ENCODE measurements at places on chromosomes 1 and 21.
A peak's percentile ranks its signal among the peaks of the same experiment; 100 is the strongest.

- no peak for DNase-seq
Measured at GRCh38 chr1:232145768-232146167, 484.2 kb downstream of the SIPA1L2 start.

- DNase-seq: peak; percentile 93
Measured at GRCh38 chr1:230863449-230863848, 4.9 kb downstream of the C1orf198 start.

- no peak for DNase-seq
Measured at GRCh38 chr21:42214081-42214750, 4.7 kb upstream of the ABCG1 start.

DNA sequence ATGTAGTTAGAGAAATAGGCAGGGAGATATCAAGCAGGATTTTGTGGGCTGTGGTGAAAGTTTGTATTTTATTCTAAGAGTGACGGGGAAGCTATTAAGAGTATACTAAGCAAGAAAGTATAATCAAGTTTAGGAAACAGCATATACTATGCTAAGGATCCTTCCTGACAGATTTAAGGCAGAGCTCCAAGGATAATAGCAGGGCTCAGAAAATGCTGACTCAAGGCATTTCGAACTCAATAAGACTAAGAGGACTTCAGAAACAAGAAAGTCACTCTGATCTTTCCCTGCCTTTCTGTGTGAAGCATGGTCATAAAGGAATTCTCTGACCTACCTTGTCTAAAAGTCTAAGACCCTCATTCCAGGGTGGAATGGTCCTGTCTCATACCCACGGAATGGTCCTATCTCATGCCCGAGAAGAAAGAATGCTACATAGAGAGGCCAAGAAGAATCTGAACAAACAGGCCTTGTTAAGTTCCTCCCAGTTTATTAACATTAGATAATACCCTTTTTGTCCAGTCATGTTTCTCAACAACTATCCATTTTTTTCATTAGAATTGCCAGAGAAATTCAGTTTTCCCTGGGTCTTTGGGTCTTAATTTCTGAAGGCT, 59.1 kb downstream of the HFM1 start:
- DNase-seq: no peak

GRCh38 chr21:17554679-17555465, 42.0 kb downstream of the CXADR start:
- DNase-seq: no peak

- no peak for DNase-seq
Measured at GRCh38 chr21:37551331-37551992, 184.9 kb downstream of the DYRK1A start.

DNA sequence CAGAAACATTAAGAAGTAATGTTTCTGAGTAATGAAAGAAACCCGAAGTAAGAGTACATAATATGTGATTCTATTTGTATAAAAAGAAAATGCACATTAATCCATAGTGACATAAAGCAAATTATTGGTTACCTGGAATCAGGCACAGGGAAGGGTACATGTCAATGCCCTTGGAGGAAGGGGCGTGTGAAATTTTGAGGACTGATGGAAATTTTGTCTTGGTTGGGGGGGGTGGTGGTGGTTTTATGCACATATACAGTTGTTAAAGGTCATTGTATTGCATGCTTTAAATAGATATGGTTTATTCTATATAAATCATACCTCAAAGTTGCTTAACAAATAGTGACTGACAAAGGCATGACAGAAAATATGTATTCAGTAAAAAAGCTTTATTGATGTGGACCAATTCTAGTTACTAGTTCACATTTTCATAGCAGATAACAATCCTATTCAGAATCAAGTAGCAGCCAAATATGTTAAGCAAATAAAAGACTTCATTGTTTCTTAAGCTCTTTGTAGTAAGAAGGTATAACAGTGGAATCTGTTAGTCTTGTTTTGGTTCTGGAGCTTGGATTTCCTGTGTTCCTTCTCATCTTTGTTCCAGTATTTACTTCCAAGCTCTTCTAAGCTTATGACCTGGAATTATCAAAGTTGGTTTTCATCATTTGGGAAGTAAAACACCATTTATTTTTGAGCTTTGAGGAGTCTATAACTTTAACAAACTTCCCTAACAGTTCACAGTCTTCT, 15.1 kb downstream of the BACH1 start:
- no peak for DNase-seq

DNA sequence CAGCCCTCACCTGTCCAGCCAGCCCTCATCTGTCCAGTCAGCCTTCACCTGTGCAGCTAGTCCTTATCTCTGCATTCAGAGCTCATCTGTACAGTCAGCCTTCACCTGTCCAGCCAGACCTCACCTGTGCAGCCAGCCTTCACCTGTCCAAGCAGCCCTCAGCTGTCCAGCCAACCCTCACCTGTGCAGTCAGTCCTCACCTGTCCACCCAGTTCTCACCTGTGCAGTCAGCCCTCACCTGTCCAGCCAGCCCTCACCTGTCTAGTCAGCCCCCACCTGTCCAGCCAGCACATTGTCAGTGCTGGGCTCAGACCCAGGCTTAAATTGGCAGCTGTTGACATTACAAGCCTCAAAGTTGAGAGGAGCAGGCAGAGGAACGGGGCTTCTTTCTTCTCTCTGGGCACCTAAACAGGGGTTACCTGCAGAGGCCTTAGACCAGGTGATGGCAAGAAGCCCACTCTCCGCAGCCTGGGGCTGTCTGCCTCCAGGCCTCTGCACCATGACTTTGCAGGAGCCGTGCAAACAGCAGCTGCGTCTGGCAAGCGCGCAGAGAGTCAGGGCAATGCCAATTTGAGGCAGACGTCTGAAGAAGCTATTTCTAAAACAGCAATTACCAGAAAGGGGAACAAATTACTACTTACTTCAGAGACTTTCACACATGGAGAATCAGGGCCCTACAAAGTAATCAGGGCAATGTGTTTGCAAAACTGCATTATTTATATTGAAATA, 506.1 kb downstream of the NPHP4 start:
- peak; percentile 30 for DNase-seq

DNA sequence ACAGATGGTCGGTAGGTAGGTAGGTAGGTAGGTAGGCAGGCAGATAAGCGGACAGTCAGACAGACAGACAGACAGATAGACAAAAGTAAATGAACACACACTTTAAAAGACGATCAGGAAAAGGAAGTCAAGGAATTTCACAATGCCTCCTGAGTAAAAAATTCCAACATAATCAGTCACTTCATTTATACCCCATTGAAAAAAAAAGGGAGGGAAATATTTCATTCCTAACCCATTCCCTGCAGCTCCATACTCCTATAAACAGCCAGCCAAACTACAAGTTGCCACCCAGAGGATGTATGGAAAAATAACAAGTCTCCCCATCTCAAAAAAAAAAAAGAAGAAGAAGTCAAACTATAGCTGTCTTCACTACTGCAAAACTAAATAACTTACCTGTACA, 43.4 kb downstream of the ZZZ3 start:
- DNase-seq: no peak

DNA sequence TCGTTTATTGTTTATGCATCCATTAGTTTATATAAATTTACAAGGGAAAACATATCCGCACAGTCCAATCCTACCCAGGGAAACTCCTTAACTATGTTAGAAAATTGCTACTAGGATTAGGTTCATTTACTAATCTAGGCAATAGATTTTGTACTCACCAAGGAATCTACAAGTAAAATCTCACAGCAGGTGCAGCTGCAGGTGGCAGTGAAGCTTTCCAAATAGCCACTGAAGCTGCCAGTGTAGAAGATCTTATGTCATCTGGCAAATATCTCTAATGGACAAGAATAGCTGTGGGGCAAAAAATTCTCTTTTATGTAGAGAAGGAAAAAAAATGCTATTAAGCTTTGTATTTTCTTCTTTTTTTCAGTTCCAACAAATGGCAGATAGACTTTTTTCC, 963.4 kb upstream of the ADGRL4 start:
- DNase-seq: no peak

GRCh38 chr1:151579436-151580225, 32.2 kb upstream of the SNX27 start:
- no peak for DNase-seq

DNA sequence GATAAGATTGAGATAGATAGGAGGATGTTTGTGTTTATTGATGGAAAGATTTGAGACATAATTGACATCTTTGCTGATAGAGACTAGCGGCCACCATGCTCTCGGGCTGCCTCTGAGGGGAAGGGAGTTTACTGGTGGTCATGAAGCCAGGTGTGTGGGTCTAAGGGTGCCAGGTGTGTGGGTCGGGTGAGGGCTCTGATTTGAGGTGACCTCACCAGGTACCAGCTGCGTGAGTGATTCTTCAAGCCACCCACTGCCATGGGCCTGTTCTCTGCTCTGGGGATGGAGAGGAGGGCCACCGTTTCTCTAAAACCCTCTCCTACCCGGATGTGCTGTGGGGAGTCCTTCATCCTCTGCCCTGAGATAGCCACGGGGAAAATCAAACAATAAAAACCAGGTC, 3.2 kb downstream of the UBASH3A start:
- DNase-seq: no peak

DNA sequence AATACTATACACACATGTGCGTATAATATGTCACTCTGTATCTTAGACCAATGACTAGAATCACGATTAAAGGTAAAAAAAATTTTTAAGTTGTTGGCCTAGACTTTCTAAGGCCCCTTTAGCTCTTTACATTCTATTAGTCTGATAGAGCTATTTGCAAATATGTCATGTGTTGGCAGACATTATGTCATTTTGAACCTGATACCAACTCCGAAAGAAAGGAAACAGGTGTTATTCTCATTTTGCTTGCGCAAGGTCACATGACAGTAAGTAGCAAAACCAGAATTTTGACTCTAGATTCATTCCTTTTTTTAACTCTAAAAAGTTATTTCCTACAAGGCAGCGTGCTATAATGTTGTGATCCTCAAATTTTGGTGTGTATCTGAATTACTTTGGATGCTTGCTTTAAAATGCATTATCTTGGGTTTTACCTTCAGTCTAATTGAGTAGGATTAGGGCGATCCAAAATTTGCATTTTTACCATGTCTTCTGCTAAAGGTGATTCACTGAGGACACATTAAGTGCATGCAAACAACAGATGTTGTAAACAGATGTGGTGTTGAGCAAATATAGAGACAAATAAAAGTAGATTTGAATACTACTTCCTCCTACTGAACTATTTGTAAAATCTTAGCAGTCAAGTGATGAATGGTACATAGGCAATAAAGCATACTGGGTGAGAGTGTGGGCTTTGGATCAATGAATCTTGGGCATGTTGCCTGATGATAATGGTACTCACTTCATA, 63.5 kb upstream of the KIAA1614 start:
- DNase-seq: no peak

GRCh38 chr1:247146671-247147070, 25.1 kb downstream of the ZNF124 start:
- DNase-seq: no peak

DNA sequence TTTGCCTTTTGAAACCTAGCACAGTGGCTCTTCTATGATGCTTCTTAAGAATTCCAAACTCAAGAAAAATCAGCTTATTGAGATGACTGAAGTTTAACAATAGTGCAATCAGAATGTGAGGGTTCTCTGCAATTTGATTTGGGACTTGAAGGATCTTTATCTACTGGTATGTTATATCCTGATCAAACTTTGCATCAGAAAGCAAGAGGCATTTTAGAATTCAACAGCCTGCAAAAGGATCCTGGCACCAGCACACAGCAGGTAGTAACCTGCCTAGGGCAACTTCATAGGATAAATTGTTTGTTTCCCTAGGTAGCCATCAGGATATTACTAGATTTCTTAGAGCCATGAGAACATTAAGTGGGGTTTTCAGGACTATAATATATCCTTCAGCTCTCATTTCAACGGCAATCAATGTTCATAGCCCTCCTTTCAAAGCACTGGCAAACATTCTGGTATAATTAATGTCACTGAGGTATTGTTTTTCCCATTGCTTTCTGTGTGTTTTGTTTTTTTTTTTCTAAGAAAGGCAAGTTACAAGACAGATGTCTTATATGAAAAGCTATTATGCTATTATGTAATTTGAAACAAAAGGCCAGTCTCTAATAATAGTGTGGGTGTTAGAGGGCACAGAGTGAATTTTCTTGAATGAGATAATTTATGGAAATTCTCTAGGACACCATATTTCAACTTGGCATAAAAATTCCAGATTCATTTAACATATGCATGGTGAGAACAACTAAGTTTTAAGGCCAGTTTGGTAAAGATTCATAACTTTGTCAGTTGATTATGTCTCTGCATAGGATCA, 34.5 kb downstream of the NTNG1 start:
- DNase-seq: no peak

GRCh38 chr1:235736263-235736662, 86.7 kb upstream of the GNG4 start:
- no peak for DNase-seq

GRCh38 chr1:101073836-101074235, 48.3 kb upstream of the DPH5 start:
- DNase-seq: peak; percentile 7

GRCh38 chr1:53620061-53620855, 118.7 kb downstream of the GLIS1 start:
- DNase-seq: peak; percentile 14

DNA sequence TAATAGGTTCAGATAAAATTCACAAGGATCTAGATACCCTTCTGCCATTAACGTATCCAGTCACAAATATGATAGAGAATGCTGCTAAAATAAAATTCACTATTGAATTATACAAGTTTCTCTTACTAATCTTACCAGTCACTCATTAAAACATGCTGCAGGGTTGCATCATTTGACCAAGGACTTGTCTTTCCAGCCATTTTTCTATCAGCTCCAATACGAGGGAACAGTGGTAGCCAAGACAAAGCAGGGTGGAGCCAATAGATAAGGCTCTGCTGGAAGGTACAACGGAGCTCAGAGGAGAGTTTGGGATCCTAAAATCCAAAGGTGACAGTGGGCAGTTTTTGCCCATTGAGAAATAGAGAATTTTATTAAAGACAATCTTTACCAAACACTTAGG, 4.0 kb downstream of the DONSON start:
- DNase-seq: no peak

- DNase-seq: no peak
Measured at GRCh38 chr1:63931468-63931867, 157.7 kb downstream of the ROR1 start.

DNA sequence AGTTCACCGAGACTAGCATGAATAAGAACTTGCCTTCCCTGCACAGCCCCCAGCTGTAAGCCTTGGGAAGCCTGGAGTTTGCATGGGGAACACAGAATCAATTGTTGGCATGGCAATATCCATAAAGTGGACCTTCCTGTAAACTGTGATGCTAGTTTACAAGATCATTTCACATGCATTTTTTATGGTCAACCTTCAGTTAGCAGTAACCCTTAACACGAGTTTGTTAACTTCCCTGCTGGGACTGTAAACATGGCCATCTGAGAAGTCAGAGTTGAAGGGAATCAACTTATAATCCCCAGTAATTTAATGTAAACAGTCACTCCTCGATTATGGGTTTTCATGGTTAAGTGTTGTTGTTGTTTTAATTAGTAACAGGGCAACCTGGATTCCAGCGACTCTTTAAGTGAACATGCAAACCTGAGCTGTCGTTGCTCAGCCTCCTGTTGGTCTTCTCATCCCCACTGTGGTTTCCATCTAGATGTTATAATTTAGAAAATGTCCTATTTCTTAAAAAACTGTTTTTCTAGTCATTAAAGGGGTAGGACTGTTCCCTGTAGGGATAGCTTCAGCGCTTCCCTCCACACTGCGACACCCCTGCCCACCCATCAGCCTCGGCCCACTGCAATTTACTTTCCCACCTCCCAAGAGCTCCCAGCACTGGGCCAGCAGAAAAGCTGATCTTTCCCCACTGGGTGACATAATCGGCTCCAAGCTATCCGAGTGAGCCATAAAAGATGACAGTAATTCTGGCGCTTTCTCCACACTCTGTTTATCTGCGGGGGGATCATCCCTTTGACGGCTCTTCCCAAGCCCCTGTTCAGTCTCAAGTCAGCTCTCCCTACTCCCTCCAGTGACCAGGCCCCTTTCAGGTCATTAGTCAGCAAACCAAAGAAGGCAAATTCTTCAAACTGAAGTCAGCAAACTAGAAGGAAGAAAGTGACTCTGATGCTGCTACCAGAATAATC, 107.6 kb upstream of the IPO9 start:
- DNase-seq: peak; percentile 72
